ENCODE measurements at places on chromosomes 2 and 18. TPM values are rescaled to one million over a fixed set of nuclear protein-coding genes. Genes with fewer than 3 reads are reported as not detected.

ZNF892 gene
- total RNA-seq = 0.56 TPM

CYP27A1 gene
- 0.34 TPM for total RNA-seq

PROM2 gene
- not detected for total RNA-seq

FSHR gene
- total RNA-seq = not detected

RSAD2 gene
- total RNA-seq = 0.15 TPM

WNT10A gene
- not detected for total RNA-seq

PFN4 gene
- total RNA-seq = 1.1 TPM

RGPD4 gene
- not detected for total RNA-seq

TFPI gene
- 72.0 TPM for total RNA-seq

TTR gene
- total RNA-seq = not detected

HOXD9 gene
- total RNA-seq = 1.7 TPM

PJVK gene
- 0.98 TPM for total RNA-seq

FECH gene
- total RNA-seq = 44.6 TPM

CFC1 gene
- total RNA-seq = not detected

TMEM169 gene
- total RNA-seq = 0.85 TPM

C2orf66 gene
- total RNA-seq = 0.07 TPM

ADAM23 gene
- 10.0 TPM for total RNA-seq

POTEI gene
- total RNA-seq = not detected

CENPA gene
- total RNA-seq = 54.6 TPM

SCTR gene
- total RNA-seq = not detected

CHRNG gene
- not detected for total RNA-seq
